Upper lobe of right lung (tissue), 1 donor: ENCODE measurements at places on chromosomes 3 and 15.
A peak's percentile ranks its signal among the peaks of the same experiment; 100 is the strongest.

- no peaks in the 10 kb centered on the region for H3K36me3 ChIP-seq
- no peak overlapping the region for H3K4me3 ChIP-seq
- DNase-seq: no peak
- H3K27ac ChIP-seq: no peak overlapping the region
- no peaks in the 10 kb centered on the region for H3K27me3 ChIP-seq
- peaks cover 17% of the 10 kb centered on the region for H3K4me1 ChIP-seq
Observed at GRCh38 chr3:190595179-190595795, 81.4 kb downstream of the IL1RAP start.

- no peak overlapping the region for H3K4me3 ChIP-seq
- H3K27ac ChIP-seq: no peak overlapping the region
- peaks cover 18% of the 10 kb centered on the region for H3K4me1 ChIP-seq
- H3K36me3 ChIP-seq: no peaks in the 10 kb centered on the region
- H3K27me3 ChIP-seq: no peaks in the 10 kb centered on the region
Observed at GRCh38 chr3:66014651-66015050, 24.1 kb downstream of the MAGI1 start.

DNA sequence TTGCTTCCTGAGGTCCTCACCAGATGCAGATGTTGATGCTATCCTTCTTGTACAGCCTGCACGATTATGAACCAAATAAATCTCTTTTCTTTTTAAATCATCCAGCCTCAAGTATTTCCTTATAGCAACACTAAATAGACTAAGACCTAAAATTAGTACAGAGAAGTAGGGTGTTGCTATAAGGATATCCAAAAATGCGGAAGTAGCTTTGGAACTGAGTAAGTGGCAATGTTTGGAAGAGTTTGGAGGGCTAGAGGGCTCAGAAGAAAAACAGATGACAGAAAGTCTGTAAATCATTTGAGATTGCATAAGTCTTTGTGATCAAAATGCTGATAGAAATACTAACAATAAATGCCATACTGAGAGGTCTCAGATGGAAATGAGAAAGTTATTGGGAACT lies 894.9 kb downstream of the DIPK2A start:
- H3K4me1 ChIP-seq: no peaks in the 10 kb centered on the region
- H3K4me3 ChIP-seq: no peak overlapping the region
- H3K27me3 ChIP-seq: no peaks in the 10 kb centered on the region
- H3K36me3 ChIP-seq: no peaks in the 10 kb centered on the region
- H3K27ac ChIP-seq: no peak overlapping the region

DNA sequence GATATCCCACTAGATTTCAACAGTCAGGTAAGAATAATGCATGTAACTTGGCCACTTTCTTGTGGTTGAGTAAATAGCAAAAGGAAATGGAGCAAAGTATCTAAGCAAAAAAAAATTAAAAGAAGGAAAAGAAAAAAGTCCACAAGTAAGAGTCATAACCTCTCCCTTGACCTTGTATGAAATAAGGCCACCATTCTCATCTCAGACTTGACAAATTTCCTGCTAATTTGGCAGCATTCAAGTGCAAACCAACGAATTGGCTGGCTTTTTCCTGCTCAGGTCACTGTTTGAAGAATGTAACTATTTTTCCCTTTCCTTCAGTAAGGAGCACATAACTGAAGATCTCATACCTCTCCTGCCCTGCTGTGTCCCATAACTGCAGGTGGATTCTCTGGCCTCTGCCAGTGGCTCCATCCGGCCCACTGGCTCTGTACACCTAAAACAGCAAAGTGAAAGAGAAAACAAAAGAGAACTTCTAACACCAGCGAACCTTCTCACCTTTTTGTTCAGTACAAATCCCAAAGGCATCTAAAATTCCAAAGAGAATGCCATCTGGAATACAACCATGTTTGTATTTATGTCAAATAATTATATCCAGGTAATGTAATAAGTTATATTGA lies 33.4 kb upstream of the RSL24D1 start:
- no peak overlapping the region for H3K27ac ChIP-seq
- DNase-seq: no peak
- peaks cover 34% of the 10 kb centered on the region for H3K36me3 ChIP-seq
- no peak overlapping the region for H3K4me3 ChIP-seq
- no peaks in the 10 kb centered on the region for H3K4me1 ChIP-seq
- H3K27me3 ChIP-seq: no peaks in the 10 kb centered on the region

GRCh38 chr3:69092030-69092516 lies 7.3 kb downstream of the ARL6IP5 start:
- H3K27me3 ChIP-seq: no peaks in the 10 kb centered on the region
- no peak overlapping the region for H3K4me3 ChIP-seq

- no peaks in the 10 kb centered on the region for H3K4me1 ChIP-seq
- DNase-seq: no peak
- no peaks in the 10 kb centered on the region for H3K36me3 ChIP-seq
- no peak overlapping the region for H3K4me3 ChIP-seq
- H3K27ac ChIP-seq: no peak overlapping the region
Observed at GRCh38 chr3:143888846-143889245, 40.6 kb upstream of the SLC9A9 start.

- peak overlapping the region; percentile 63 for H3K27ac ChIP-seq
- H3K4me3 ChIP-seq: no peak overlapping the region
Observed at GRCh38 chr3:189304465-189305351, 132.9 kb downstream of the TPRG1 start.

- peaks cover 50% of the 10 kb centered on the region for H3K4me1 ChIP-seq
- no peak for DNase-seq
- no peak overlapping the region for H3K4me3 ChIP-seq
- no peaks in the 10 kb centered on the region for H3K27me3 ChIP-seq
- peaks cover 72% of the 10 kb centered on the region for H3K36me3 ChIP-seq
- H3K27ac ChIP-seq: peak overlapping the region; percentile 12
Observed at GRCh38 chr3:129586746-129587430, 19.6 kb downstream of the PLXND1 start.
